Thyroid gland (tissue), 4 donors: ENCODE measurements at places on chromosomes 6 and 20. TPM values are rescaled to one million over a fixed set of nuclear protein-coding genes. Genes with fewer than 3 reads are reported as not detected.

GRCh38 chr6:41712651-41713103 is 22.7 kb downstream of the TFEB start:
- H3K4me1 ChIP-seq, result peaks cover 91% of the 10 kb centered on the region
- peak overlapping the region; percentile 90 for H3K27ac ChIP-seq
- no peak overlapping the region for H3K4me3 ChIP-seq
- no peaks in the 10 kb centered on the region for H3K36me3 ChIP-seq
- H3K27me3 ChIP-seq, result no peaks in the 10 kb centered on the region
- peak; percentile 99 for DNase-seq

DNA sequence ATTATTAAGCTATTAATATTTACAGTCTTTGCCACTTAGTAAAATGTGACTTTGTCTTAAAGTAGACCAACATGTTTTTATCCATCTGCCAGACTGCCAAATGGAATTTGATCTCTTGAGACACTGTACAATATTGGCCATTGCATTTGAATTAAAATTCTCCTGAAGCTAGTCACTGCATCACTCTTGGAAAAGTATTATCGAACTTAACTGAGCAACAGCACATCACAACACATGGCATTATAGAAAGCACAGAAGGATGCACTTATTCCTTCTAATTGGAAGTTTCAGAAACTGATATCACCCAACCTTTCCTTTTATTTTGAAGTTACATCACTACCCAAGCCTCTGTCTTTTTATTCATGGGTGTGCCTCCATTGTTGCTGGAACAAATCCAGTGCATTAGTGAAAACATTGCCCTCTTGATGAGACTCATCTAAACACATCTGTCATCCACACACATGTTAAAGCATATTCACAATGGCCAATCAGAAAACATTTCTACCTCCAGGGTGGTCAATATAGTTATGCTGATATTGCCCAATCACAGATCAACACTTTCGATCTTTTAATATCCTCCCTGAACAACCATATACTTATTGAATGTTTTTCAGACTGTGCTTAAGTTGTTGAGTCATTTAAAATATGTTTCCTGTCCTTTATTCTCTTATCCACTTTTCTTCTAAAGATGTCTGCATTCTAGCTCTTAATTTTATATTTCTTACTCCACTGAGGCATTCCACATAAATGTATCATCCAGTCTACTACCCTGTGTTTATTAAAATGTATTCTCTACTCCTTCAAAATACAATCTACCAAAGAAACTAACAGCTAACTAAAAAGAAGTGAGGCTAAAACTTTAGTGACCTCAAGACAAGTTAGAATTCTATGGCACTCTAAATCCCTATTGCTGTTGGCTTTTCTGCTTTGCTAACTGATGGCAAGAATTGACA is 535.0 kb downstream of the RFPL4B start:
- no peaks in the 10 kb centered on the region for H3K36me3 ChIP-seq
- no peak overlapping the region for H3K4me3 ChIP-seq
- H3K27me3 ChIP-seq, result no peaks in the 10 kb centered on the region
- DNase-seq, result no peak
- H3K4me1 ChIP-seq, result peaks cover 10% of the 10 kb centered on the region

GRCh38 chr6:75266716-75267291 is 17.8 kb downstream of the TMEM30A start:
- DNase-seq, result no peak
- peaks cover 15% of the 10 kb centered on the region for H3K4me1 ChIP-seq
- H3K36me3 ChIP-seq, result peaks cover 5% of the 10 kb centered on the region
- H3K27me3 ChIP-seq, result no peaks in the 10 kb centered on the region
- H3K27ac ChIP-seq, result no peak overlapping the region
- H3K4me3 ChIP-seq, result no peak overlapping the region

Gene GFRA4
- 3.0 TPM for total RNA-seq
